ENCODE measurements at places on chromosomes 13 and 19. TPM values are rescaled to one million over a fixed set of nuclear protein-coding genes. Genes with fewer than 3 reads are reported as not detected.
A peak's percentile ranks its signal among the peaks of the same experiment; 100 is the strongest.

DNA sequence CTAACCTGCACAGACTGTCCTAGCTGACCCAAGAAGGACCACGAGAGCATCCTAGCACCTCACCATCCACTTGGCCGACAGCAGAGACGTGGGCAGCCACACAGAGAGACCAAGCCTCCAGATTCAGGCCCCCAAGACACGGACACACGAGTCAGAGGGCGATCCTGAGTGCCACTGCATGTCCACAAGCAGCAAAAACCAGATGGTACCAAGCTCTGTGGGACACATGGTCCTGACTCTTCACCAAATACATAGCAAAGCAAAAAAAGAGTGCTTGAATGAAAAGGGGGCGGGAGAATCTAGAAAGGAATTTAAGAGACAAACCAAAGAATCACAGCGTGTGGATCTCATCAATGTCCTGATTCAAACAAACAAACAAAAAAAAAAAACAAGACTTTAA lies 45.2 kb downstream of the MLLT1 start:
- no peak for DNase-seq

GRCh38 chr13:26743971-26744370 lies 16.6 kb downstream of the GPR12 start:
- no peak for DNase-seq

- no peak for DNase-seq
These were observed 387.7 kb upstream of the ZNF507 start for GRCh38 chr19:31957711-31958110.

GRCh38 chr13:60318186-60318585 lies 78.8 kb upstream of the TDRD3 start:
- no peak for DNase-seq

DNA sequence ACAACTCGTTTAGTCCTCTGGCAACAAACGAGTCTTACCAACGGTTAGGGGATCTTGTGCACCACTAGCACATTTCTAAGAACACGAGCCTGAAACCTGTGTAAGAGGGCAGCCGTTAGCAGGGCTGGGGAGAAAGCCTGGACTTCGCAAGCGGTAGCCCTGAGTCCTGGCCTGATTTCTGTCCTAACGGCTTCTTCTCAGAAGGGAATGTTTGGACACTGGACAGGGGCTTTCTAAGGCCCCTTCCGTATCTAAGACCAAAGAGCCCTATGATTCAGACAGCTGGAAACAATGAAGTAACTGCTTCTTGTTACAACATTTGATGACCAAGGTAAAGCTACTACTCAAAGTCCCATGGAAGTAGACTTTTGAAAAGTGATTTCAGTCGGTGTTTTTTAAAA lies 2.2 kb downstream of the ANKRD10 start:
- no peak for DNase-seq

DNA sequence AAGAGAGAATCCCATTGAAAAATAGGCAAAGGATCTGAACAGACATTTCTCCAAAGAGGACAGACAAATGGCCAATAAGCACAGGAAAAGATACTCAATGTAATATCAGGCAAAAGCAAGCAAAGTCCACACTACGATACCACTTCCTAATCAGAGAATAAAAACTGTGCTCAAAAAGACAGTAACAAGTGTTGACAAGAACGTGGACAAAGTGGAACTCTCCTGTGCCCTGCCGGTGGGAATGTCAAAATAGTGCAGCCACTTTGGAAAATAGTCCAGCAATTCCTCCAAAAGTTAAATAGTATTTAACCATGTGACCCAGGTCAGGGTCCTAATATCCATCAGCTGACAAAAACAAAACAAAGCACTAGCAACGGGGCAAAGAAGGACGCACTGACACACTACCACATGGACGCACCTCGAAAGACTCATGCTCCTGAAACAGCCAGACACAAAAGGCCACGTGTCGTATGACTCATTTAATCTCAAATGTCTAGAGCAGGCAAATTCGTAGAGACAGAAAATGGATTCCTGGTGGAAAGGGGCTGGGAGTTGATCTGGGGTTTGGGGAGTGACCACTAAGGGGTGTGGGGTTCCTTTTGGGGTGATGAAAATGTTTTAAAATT lies 5.2 kb downstream of the MIER2 start:
- peak; percentile 34 for DNase-seq

- no peak for DNase-seq
These were observed 545 bp upstream of the ISYNA1 start for GRCh38 chr19:18438331-18439024.

DNA sequence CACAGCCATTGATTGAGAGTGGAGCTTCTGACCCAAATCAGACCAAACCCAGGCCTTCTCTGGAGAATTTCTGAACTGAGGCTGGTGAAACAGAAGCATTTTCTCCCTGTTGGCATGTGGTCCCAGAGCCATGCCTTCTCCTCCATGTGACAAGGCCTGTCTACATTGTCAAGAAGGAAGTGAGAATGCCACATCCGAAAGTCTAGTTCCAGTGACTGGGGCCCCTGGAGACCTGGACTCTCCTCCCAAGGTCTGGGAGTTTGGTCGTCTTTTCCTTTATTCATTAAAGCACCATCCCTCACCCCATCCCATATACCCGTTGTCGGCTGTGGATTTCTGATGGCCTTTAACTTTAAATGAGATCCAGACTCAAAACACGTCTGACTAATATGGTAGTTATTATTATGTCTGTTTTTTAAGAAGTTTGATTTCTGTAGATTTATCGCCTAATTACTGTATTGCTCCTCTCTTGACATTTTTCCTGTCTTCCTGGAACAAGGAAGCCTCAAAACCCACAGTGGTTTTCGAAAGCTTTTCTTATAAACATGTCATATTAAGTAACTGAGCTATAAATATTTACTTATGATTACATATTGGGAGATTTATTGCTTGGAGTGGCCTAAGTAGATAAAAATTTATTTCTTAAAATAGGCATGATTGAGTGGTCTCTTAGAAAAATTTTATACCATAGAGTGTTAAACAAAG lies 128.3 kb upstream of the FRY start:
- DNase-seq: no peak

- DNase-seq: no peak
These were observed 7.2 kb downstream of the GJB2 start for GRCh38 chr13:20185366-20186056.

- no peak for DNase-seq
These were observed 73.0 kb downstream of the CYSLTR2 start for GRCh38 chr13:48726711-48727110.

GRCh38 chr19:5593343-5594255 lies 25.8 kb upstream of the TINCR start:
- DNase-seq: no peak

GRCh38 chr19:2148482-2149135 lies 2.8 kb downstream of the AP3D1 start:
- DNase-seq: peak; percentile 35

GRCh38 chr13:21884299-21884909 lies 213.5 kb downstream of the FGF9 start:
- DNase-seq: no peak

DNA sequence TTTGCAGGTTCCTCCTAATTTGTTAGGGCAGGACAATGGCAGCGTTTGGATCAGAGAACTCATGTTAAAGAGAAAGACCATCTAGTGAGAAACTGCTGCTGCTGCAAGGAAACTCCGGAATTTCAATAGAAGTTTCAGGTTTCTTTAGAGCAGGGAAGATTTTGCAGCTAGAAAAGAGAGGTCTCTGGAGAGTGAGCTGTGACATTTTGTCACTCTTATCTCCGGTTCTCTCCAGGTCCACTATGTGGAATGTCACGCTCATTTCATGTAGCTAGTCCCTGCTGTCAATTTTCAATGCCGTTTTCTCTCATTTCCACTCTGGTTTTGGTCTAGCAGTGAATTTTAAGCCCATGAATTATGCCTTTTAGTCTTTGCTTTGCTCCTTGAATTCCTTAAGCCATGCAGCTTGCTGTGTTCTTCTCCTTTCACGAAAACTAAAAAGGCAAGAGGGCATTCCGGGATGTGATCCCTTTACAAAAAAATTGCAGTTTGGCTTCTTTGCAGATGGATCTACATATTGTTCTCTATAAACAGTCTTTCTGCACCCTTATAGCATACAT lies 46.7 kb upstream of the POSTN start:
- DNase-seq: no peak

GRCh38 chr19:6270076-6270745 lies 9.6 kb downstream of the MLLT1 start:
- no peak for DNase-seq

- DNase-seq: no peak
These were observed 277.0 kb upstream of the PCDH20 start for GRCh38 chr13:61692691-61693090.

DNA sequence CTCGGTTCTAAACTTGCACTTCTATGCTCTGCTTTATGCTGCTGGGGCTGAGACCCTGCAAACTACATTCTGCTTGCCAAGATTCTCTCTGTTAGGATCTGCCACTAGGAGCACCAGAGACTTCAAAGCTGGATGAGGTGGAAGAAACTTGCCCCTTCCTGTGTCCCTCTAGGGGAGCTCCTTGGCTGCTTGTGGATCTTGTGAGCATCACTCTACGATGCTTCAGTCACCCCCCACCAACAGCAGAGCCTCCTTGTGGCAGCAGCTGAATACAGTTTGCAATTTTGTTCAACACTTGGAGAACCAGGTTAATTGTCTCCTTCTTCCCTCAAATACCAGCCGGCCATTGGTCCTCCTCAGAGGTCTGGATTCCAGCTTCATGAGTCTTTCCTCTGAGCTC lies 310.6 kb downstream of the FGF14 start:
- no peak for DNase-seq

DNA sequence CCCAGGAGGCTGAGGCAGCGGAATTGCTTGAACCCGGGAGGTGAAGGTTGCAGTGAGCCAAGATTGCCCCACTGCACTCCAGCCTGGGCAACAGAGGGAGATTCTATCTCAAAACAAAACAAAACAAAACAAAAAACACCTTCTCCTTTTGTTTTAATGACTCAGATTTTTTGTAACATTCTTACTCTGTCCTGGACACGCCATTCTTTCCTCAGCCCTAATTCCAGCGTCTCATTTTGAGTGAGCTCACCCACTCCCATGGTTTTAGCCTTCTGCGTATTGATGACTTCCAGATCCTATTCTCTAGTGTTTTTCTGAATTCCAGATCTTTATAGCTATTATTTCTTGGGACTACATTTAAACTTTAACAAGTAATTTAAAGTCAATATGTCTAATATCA lies 326.3 kb downstream of the MYO16 start:
- DNase-seq: no peak

DNA sequence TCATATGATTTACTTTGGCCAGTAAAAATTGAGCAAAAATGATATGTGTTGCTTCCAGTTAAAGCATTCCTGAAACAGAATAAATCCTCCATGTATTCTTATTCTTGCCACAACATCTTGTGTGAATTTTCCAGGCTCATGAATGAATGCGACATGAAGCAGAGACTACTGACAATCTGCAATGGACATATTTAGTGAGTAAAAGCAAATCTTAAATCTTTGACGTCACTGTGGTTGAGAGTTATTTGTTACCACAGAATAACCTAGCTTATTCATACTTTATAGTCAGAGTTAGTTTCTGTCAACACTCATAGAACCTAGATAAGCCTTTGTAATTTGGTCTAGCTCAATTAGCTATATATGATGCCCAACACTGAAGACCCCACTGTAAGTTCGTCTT lies 1443.1 kb downstream of the PCDH9 start:
- no peak for DNase-seq

DNA sequence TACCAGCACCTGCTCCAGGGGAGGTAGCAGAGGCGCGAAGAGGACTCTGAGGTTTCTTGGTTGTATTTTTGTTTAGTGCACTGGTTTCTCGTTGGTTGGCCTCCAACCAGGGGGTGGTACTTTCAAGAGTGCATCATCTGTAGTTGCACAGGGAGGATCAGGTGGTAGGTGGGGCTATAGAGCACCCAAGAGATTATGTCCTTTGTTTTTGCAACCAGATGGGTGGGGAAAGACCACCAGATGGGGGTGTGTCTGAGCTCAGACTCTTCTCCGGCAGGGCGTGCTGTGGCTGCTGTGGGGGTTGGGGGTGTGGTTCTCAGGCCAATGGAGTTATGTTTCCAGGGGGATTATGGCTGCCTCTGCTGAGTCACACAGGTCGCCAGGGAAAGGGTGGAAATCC lies 254.4 kb upstream of the KLF12 start:
- no peak for DNase-seq

GRCh38 chr13:105908586-105908985 lies 626.9 kb downstream of the EFNB2 start:
- peak; percentile 50 for DNase-seq

- DNase-seq: no peak
These were observed 2480.8 kb downstream of the PCDH9 start for GRCh38 chr13:64749301-64749700.

DNA sequence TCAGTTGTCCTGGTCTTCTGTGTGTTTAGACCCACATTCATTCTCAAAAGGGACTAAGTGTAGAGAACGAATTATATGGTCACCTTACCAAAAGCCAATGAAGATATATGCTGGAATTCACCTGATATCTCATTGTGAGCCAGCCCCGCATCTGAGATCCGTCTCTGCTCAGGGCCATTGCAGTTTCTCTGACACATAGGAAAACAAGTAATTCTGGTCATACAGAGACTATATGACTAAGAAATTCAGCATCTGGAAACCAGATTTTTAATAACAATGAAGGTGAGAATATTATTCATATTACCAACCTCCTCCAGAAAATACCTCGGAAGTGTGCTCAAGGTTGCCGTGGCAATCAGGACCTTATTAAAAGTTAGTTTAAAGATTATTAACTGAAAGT lies 278.6 kb upstream of the EDNRB start:
- DNase-seq: no peak

- peak; percentile 9 for DNase-seq
These were observed 35.6 kb upstream of the SPATA13 start for GRCh38 chr13:24124789-24125476.

DNA sequence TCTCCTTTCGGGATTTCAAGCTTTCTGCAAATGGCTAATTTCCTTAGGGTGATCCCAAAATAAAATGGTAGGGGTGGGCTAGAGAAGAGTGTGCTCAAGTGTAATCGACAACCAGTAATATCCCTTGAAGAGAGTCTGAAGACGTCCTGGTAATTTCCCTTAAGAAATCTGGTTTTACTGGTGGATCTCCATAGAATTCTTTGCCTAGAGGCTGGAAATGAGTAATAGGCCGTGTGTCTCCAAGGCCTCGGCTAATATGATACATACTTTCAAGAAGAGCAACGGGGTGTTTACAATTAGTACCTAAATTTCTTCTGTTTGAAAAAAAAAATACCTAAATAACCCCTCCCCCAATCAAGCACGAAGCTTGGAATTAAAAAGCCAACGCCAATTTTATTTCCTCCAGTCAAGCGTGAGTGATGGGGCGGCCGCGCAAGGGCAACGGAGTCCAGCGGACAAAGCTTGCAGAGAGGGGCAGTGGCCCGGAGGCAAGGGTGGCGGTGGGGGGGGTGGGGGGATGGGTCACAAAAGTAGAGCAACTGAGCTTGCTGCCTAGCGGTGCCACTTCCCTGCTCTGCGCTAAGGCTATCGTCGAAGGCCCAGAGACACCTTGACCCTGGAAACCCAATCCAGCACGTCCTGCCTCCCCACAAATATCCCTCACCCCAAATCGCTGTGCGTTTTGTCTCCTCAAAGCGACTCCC lies 7.8 kb downstream of the SOX21 start:
- DNase-seq: no peak

GRCh38 chr19:29872224-29872731 lies 60.5 kb downstream of the CCNE1 start:
- peak; percentile 31 for DNase-seq

- no peak for DNase-seq
These were observed 128.0 kb downstream of the TRPC4 start for GRCh38 chr13:37741536-37741935.

- DNase-seq: no peak
These were observed 22.5 kb upstream of the ALOX5AP start for GRCh38 chr13:30712536-30713532.

LYPD5 gene
- 0.61 TPM for total RNA-seq

LIM2 gene
- 2.6 TPM for total RNA-seq

CCL25 gene
- not detected for total RNA-seq

Data from activated CD8-positive, alpha-beta T cell treated with anti-CD3 and anti-CD28 coated beads for 36 hours (primary cell).